H1 (cell line): ENCODE measurements at places on chromosomes 7 and 10.

GRCh38 chr7:37052705-37053104, 328.4 kb upstream of the AOAH start:
- DNase-seq, result peak; percentile 85

- no peak for DNase-seq
These were observed 7.6 kb downstream of the IFIT2 start for GRCh38 chr10:89309156-89310055.

DNA sequence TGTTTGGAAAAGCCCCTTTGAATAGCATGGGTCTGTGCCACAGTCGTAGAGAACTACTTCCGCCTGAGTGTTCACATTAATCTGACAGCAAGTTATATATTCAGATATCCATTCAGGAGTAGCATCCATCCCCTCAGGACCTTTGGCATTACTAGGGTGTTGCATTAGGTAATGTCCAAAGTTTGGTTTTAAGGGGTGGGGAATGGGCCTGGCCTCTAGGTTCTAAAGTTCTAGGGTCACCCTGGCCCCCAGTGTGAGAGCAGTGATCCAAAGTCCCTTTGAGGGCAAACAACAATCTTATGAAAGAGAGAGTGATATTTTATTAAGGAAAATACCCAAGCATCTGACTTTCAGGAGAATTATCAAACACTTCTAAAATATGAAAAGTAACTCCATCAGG, 12.3 kb downstream of the MCM10 start:
- no peak for DNase-seq

DNA sequence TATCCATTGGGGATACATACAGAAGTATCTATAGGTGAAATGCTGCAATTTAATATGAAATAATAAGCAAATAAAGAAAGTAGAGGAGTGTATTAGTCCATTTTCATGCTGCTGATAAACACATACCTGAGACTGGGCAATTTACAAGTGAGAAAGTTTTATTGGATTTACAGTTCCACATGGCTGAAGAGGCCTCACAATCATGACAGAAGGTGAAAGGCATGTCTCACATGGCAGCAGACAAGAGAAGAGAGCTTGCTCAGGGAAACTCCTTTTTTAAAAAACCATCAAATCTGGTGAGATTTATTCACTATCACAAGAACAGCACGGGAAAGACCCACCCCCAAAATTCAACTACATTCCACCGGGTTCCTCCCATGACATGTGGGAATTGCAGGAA, 82.8 kb upstream of the TRIM24 start:
- no peak for DNase-seq

DNA sequence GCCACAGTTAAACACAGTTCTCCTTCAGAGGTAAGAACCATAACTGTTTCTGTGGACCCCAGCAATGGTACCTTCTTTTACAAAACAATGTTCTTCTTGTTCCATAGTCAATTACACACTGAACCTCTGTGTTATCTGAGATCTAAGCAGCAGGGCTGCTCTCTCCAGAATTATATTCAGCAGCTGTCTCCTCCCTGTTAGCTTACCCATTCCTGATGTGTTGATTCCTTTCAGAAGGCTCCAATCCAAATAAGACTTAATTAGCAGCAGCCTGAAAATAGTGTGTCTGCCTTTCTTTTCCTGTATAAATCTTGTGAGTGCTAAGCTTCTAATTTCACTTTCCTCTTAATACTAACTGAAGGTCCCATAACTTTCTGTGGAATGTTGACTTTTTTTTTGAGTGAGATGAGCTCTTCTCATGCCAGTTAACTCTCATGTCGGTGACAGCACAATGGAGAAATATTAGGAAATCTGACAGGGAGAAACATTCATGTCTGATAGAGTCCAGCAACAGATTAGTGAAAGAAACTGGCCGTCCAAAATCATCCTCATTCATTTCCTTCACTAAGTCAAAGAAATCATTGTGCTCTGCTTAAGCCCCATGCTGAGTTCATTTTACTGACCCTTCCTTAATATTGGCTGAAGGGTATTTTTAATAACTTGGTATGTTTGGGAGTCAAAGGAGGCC, 226.5 kb downstream of the PRKG1 start:
- no peak for DNase-seq

GRCh38 chr10:99412099-99412498, 18.3 kb downstream of the GOT1 start:
- no peak for DNase-seq

- no peak for DNase-seq
These were observed 87.4 kb downstream of the PTPN20 start for GRCh38 chr10:46998595-46998994.

- DNase-seq, result no peak
These were observed 108.3 kb downstream of the SORCS1 start for GRCh38 chr10:107056182-107056581.

- DNase-seq, result no peak
These were observed 18.3 kb upstream of the RHEB start for GRCh38 chr7:151537818-151538561.

DNA sequence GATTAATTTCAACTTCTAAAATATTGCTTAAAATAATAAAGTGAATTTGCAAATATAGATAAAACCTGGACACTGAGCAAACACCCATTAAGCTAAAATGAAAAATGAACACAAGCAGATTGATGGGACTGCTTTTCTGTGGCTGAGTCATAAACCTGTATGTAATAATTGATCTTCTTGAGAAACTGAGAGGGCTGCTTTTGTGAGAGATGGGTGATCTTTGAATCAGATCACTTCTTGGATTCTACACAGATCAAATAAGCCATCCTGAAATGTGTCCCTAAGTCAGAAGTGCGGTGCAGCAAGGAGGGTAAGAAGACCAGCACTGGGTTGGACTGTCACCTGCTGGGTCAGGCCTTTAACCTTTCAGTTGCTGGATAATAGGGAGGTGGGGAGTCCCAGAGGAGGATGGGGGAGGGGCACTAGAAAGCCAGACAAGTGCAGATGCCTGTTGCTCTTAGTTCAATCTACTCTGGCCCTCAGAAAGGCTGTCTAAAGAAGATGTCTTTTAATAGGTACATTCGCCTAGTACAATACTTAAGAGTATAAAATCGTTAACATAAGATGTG, 178.2 kb upstream of the NAMPT start:
- DNase-seq, result no peak

GRCh38 chr10:51124852-51125251, 50.6 kb downstream of the PRKG1 start:
- no peak for DNase-seq

- no peak for DNase-seq
These were observed 46.2 kb downstream of the PRPF18 start for GRCh38 chr10:13632884-13633440.

GRCh38 chr7:134495546-134495945, 31.8 kb upstream of the AKR1B10 start:
- DNase-seq, result no peak

DNA sequence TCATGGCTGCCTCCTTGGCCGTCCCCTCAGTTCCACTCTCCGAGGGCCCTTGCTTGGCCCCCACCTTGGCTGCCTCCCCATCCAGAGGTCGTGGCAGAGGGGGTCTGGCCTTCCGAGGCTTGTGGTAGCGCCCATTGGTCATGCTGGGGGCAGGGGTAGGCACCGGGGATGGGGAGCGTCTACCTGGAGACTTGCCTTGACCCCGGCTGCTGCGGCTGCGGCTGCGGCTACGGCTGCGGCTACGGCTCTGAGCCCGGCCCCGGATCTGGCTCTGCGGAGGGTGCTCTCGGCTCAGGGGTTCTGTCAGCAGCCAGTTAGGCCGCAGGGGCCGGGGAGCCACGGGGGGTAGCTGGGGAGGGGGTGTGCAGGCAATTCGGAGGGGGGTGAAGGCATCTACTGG, 10.7 kb downstream of the LZTS2 start:
- peak; percentile 44 for DNase-seq

DNA sequence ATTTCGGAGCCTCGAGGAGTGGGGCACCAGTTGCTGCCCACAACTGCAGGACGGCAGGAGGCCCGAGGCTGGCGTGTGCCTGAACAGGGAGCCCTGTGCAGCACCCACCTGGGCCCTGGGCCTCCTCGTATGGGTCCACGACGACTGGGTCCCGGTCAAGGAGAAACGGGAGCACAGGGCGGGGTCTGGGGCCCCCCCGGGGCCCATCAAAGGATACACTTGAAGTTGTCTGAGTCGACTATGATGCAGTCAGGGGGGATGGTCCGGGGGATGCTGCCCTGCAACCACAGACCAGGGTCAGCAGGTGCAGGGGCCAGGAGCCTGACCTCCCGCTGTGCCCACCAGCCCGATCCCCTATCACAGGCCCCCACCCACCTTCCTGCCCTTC, 28.5 kb upstream of the NKX6-2 start:
- DNase-seq, result no peak

GRCh38 chr10:30111340-30112022, 52.1 kb upstream of the JCAD start:
- no peak for DNase-seq

DNA sequence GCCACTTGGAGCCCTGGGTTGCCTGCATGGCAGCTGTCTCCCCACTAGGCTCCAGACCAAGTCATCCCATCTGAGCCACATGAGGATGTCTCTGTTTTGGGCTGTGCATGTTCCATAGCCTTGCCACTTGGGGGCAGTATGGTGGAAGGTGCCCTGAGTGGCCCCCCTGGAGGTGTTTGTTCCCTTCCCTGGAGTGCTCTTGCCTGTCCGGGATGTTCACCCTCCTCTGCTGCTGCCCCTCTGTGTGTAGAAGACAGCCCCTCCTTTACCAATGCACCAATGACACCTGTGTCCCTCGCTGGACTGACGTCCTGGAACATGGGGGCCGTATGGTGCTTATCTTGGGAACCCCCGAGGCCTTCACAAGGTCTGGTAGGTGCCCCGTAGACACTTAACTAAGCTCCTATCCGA, 100.2 kb downstream of the ACTR3B start:
- DNase-seq, result peak; percentile 63
